ENCODE measurements at places on chromosomes 12 and 14.
A peak's percentile ranks its signal among the peaks of the same experiment; 100 is the strongest.

- no peak for DNase-seq
Measured at GRCh38 chr12:41509271-41510055, 321.3 kb downstream of the PDZRN4 start.

GRCh38 chr12:1873531-1874510 is 44.6 kb downstream of the CACNA2D4 start:
- DNase-seq, result no peak

DNA sequence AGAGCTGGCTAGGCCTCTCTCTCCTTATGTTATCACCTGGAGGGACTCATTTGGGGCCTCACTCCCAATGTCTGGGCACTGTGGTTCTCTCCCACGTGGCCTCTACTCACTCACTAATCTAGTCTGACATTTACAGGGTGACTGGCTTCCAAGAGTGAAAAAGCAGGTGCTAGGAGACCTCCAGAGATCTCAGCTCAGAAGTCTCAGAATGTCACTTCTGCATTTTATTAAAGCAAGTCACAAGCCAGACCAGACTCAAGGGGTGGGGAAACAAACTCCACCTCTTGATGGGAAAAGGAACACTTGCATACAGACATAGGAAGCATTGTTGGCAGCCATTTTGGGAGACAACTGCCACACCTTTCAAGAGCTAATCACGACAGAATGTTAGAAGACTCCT is 175.9 kb downstream of the MON2 start:
- no peak for DNase-seq

GRCh38 chr12:4809013-4809448 is 88.8 kb downstream of the GALNT8 start:
- DNase-seq, result peak; percentile 41

- no peak for DNase-seq
Measured at GRCh38 chr14:29274890-29275596, 508.5 kb downstream of the FOXG1 start.

- DNase-seq, result no peak
Measured at GRCh38 chr14:99538733-99539132, 57.5 kb downstream of the CCNK start.

DNA sequence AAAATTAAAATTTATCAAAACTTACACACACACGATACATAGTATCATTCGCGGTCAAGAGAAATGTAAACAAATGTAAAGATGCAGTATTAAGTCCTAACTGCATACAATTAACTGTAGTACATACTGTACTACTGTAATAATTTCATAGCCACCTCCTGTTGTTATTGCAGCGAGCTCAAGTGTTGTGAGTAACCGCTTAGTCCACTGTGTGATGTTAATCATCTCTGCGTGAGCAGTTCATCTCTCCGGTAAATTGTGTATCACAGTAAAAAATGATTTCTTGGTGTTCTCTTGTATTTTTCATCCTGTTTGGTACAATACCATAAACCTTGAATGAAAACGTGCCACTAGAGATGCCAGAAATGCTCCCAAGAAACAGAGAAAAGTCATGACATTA is 6.5 kb downstream of the EPS8 start:
- DNase-seq, result no peak

DNA sequence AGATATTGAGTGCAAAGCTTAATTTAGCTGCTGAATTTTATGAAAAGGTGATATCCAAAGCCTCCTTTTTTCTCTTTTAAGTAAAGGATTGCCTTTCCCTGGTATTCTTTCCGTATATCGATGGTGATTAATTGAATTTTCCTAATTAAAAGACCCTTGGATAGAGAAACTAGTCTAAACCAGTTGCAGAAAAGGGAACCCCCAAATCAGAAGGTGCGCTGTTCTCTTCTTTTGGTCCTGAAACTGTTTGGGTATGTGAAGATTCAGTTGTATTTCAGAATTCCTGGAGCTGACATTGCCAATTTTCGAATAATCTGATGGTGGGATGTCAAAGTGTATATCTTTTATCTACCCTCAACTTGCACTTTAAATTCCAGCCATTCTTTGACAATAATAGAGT is 1.9 kb downstream of the GPHN start:
- DNase-seq, result no peak

DNA sequence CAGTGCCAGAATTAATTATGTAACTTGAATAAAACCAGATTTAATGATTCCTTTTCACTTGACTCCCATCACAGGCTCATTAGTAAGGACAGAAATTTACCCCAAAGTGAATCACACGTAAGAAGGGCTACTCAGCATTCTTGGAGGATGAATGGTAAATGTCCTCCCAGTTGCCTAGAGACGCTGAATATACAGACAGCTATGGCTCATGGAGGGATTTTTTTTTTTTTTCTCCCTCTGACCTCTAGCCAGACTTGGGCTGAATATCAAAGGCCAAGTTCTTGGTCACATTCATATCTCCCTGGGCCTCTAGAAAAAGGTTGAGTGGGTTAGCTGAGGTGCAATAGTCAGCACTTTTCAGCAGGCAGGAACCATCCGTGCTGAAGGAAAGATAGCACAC is 77.5 kb downstream of the PHLDA1 start:
- DNase-seq, result no peak

GRCh38 chr14:100329233-100330006 is 6.3 kb downstream of the SLC25A47 start:
- DNase-seq, result no peak

GRCh38 chr12:5487948-5488625 is 56.2 kb downstream of the NTF3 start:
- no peak for DNase-seq

GRCh38 chr14:68888025-68888850 is 90.9 kb downstream of the ACTN1 start:
- no peak for DNase-seq

GRCh38 chr14:73788701-73789551 is 62.7 kb upstream of the PTGR2 start:
- DNase-seq, result no peak

DNA sequence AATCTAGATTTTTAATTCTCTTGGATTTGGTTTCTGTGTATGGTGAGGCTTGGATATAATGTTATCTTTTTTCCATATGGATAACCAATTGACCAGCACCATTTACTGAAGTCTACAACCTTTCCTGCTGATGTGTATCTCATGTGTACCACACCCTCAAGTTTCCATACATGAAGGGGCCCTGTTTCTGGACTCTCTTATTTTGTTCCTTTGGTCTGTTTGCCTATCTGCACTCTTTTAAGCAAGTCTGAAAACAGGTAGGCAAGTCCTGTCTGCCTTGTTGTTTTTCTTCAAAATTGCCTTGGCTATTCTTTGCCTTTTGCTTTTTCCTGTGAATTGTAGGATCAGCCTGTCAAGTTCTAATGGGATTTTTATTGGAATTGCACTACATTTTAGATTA is 44.6 kb downstream of the MAX start:
- DNase-seq, result no peak

- DNase-seq, result no peak
Measured at GRCh38 chr12:31020385-31021166, 53.1 kb upstream of the DDX11 start.

DNA sequence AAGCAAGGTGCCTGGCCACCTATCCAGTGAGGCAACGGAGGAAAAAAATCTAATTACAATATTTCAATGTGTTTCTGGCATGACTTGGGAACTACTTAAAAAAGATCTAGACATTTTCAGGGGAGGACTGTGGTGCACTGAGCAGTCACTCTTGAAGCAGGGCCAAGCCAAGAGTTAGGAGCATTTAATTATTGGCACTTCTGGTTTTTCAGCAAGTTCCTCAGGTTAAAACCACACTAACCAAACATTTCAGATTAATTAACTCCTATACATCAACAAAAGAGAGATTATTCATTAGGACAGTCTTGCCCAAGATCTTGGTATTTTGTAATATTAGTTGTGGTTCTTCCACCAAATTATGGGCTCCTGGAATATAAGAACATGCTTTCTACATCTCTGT is 25.6 kb downstream of the PRKAB1 start:
- DNase-seq, result no peak

GRCh38 chr12:29317556-29318363 is 63.2 kb downstream of the ERGIC2 start:
- peak; percentile 68 for DNase-seq

DNA sequence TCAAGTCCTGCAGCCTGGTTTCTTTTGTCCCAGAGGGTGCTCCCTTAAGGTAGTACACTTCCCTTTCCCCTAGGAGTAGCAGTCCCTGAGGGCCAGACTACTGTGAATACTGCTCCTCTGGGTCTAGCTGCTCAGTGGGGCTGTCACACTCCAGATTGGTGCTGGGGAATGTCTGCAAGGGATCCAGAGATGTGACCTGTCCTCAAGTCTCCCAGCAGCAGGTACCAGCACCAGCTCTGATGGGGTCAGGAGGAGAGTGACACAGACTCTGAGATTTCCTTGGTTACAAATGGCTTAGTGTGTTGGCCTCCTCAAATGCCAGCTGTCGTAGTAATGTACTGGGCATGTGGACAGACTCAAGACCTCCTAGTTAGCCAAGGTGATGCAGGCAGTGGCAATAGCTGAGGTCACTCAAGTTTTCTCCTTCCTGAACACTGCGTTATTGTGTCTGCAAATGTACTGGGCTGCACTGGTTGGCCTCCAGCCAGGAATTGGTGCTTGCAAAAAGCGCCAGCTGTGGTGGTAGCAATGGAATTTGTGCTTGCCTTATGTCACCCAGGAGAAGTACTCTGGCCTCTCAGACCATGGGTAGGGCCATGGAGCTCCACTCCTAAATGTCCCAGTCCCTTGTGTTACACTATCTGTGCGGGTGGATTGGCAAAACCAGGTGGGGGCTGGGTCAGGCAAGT is 36.4 kb upstream of the AEBP2 start:
- no peak for DNase-seq

DNA sequence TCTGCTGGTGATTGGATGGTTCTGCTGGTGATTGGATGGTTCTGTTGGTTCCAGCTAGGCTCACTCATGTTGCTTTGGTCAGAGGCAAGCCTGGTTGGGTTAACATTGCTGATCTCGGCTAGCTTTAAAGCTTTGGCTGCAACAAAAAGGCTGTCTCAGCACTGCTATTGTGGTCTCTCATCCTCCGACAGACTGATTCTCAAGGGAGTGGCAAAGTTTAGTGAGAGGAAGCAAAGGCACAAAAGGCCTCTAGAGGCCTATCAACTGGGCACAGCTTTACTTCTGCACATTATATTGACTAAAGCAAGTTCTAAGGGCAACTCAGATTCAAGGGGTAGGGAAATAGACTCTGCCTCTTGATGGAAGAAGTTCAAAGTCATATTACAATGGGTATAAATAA is 84.7 kb upstream of the LGR5 start:
- DNase-seq, result no peak

- DNase-seq, result peak; percentile 78
Measured at GRCh38 chr12:112303004-112303403, 79.2 kb downstream of the HECTD4 start.

- no peak for DNase-seq
Measured at GRCh38 chr12:100755186-100755585, 39.4 kb upstream of the ANO4 start.

GRCh38 chr12:117404203-117404853 is 42.9 kb upstream of the NOS1 start:
- no peak for DNase-seq

DNA sequence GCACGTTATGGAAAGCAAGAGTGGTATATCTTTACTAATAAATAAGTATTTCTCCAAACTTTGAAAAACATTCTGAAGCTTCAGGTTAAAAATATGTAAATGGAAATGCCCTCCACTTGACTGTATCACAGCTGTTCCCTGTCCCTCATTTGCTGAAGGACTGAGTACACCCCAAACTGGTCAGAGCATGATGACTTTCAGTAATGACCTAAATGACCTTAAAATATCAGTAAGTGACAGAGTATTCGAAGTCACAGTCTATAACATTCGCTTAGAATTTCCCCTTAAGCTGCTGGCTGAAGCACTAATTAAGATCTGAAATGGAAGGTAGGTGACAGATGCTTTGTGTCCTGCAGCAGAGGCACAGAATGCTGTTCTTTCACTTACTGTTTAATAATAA is 191.5 kb downstream of the RGS6 start:
- no peak for DNase-seq

DNA sequence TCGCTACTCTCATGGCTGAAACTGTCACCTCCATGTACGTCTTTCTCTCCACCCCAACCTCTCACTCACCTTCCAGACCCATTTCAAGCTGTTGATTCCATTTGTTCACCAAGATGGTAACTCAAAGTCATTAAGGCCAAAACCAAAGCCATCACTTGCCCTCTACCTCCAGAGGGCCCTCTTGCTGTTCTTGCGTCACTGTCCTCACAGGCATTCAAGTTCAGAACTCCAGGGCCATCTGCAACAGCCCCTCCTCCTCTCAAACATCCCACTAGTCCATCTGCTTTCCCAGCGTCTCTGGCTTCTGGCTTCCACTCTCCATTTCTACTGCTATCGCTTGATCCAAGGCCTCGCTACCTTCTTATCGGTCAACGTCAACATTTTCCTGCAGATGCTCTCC is 74.5 kb downstream of the VWF start:
- no peak for DNase-seq

DNA sequence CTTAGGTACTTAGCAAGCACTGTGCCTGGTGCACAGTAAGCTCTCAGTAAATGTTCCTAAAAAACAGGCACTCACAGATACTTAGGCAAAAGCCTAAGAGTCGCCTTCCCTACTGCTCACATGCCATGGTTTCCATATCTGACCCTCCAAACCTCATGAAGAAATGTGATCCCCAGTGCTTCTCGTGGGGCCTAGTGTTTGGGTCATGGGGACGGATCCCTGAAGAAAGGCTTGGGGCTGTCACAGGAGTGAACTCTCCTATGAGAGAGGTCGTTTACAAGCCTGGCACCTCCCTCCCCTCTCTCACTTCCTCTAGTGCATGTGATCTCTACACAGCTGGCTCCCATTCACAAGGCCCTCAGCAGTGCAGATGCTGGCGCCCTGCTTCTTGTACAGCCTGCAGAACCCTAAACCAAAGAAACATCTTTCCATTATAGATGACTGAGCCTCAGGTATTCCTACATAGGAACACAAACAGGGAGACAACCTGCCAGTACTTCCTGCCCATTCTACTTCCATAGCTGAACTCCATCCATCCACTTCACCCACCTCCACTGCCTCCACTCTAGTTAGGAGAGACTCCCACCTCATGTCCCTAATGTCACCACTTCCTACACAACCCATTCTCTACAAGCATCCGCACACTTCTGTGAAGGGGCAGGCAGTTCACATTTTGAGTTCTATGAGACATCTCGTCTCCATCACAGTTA is 2.9 kb downstream of the SLC15A4 start:
- DNase-seq, result peak; percentile 85

GRCh38 chr12:76199808-76200207 is 115.3 kb upstream of the NAP1L1 start:
- no peak for DNase-seq

- no peak for DNase-seq
Measured at GRCh38 chr12:25819691-25820090, 138.8 kb upstream of the RASSF8 start.

- no peak for DNase-seq
Measured at GRCh38 chr12:38431921-38432320, 115.3 kb downstream of the ALG10B start.
